ENCODE measurements at places on chromosomes 5 and 9.

DNA sequence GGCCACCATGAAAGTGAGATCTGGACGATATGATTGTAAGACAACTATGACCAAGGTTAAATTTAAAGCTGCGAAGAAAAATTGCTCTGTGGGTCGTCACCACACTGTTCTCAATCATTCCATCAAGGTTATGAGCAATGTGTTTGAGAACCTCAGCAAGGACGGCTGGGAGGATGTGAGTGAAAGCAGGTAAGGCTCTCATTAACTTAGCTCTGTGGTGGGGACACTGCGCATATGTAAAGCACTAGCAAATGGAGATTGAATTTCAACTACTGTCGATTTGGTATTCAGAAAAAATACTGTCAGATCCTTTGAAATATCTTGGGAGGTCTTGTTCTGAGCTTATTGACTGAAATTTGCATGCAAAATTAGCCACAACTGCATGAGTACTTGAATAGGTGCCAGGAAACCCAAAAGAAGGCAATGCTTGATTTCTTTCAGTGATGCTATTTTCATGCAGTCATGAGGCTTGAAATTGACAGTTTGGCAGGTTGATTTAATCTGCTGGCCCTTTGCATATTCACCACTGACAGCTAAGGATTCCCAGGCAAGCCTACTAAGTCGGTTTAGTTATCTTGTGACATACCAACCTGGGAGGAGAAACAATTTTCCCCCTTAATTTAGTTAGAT, 183.9 kb upstream of the SH3GL2 start:
- DNase-seq: no peak

GRCh38 chr5:56155992-56156584, 77.0 kb downstream of the ANKRD55 start:
- no peak for DNase-seq

GRCh38 chr5:75169516-75169915, 67.2 kb downstream of the ANKRD31 start:
- DNase-seq: no peak

DNA sequence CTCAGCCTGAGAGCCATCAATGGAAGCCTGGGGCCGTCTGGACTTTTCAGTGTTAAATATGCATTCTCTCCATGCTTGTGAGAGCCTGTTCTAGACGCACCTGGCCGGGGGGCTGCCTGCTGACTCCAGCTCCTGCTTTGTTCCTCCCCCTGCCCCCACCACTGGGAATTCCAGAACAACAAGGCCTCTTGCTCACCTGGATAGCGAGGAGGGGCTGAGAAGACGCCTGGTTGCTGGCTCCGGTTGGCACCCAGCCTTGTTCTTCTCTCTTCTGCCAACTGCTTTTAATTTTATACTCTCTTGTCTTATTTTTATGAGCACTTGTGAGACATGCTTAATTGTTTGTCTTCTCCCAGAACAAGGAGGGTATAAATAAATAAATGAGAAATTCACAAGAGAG, 15.0 kb upstream of the RAPGEF1 start:
- no peak for DNase-seq

- no peak for DNase-seq
Observed at GRCh38 chr5:127280491-127281220, 9.9 kb upstream of the MEGF10 start.

- DNase-seq: peak; percentile 87
Observed at GRCh38 chr5:172102913-172103626, 85.0 kb downstream of the STK10 start.

- no peak for DNase-seq
Observed at GRCh38 chr5:150108711-150109514, 22.6 kb upstream of the CSF1R start.

- DNase-seq: no peak
Observed at GRCh38 chr9:99336531-99336930, 114.4 kb downstream of the SEC61B start.

DNA sequence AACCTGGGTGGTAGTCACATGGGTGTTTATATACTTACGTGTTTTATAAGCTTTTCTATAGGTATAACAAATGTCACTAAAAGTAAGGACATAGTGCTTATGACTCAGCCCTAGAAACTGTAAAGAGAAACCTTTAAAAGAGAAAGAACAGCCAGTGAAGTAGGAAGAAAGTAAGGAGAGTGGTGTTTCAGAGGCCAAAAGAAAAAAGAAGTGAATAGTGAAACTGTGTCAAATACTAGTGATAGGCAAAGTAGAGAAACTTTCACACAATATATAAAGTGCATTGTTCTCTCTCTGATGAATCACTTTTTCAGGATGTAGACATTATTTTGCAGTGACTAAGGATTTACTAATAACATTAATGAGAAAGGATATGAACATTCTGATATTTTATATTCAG, 74.2 kb upstream of the SUSD1 start:
- no peak for DNase-seq

DNA sequence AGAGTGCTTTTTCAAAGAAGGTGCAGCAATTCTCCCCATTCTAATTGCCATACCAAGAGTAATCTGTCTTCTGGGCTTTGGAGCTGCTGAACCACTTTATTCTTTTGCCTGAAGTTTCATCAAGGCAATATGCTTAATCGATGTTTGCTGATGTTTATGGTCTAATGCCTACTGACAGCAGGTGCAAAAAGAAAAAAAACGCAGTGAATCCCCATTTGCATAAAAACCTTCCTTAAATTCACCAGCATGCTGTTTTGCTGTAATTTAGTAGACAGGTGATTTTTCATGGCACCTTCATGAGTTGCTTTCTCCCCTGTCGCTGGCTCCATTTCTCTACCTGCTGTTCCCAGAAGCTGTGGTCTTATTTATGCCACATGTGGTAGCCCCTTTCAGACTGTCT, 83.1 kb upstream of the MAST4 start:
- no peak for DNase-seq

DNA sequence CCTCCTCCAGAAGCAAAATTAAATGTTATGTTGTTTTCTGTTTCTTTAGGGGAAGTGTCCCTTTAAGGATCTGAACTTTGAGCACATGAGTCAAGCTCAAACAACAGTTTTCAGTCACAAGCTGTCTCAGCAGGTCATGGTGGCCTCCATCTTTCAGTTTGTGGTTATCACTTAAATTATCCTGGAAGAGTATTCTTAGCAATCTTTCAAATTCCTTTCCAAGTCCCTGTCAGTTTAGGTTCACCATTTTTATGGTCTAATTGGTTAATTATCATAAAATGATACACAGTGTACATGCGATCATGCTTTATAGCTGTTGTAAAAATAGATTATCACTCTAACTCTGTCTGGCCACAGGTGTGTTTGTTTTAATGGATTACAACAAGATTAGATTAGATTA, 43.1 kb upstream of the SELENOP start:
- DNase-seq: no peak

DNA sequence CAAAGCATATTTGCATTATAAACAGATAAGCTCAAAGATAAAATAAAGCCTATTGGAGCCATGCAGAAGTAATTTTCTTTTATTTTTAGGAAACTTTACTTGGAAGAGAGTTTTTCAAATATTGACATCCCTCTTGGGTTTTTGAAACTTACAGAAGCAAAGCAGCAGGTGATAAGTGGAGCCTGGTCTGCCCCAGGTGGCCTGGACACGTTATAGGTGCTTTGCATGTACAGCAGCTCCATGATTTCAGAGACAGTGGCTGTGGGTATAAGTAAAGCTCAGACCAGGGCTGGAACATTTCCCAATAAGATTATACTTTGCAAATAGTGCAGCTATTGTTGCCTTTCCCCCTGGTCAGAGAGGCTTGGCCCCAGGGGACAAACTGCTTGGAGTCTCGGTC, 51.5 kb downstream of the CCDC192 start:
- DNase-seq: no peak

- no peak for DNase-seq
Observed at GRCh38 chr9:122988920-122989621, 44.4 kb upstream of the GPR21 start.

- DNase-seq: no peak
Observed at GRCh38 chr9:8686516-8686915, 886.9 kb upstream of the DMAC1 start.

GRCh38 chr9:14554886-14555285, 138.3 kb downstream of the ZDHHC21 start:
- no peak for DNase-seq

DNA sequence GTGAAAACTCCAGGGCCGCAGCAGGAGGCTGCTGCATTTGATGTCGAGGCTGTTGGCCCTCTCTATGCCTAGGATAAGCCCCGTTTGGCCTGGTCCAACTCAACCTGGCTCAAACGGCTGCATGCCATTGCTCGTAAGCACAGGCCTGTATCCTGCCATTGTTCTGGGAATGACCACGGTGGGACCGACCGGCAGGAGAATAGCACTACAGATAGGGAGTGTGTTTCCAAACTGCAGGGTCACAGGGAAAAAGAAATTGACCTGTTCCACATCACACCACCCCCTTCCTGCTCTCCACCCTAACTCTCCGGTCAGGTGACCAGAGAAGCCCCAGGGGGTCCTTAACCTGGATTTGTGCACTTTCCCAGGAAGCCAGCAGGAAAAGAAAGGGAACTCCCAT, 278.7 kb upstream of the KLF4 start:
- no peak for DNase-seq

DNA sequence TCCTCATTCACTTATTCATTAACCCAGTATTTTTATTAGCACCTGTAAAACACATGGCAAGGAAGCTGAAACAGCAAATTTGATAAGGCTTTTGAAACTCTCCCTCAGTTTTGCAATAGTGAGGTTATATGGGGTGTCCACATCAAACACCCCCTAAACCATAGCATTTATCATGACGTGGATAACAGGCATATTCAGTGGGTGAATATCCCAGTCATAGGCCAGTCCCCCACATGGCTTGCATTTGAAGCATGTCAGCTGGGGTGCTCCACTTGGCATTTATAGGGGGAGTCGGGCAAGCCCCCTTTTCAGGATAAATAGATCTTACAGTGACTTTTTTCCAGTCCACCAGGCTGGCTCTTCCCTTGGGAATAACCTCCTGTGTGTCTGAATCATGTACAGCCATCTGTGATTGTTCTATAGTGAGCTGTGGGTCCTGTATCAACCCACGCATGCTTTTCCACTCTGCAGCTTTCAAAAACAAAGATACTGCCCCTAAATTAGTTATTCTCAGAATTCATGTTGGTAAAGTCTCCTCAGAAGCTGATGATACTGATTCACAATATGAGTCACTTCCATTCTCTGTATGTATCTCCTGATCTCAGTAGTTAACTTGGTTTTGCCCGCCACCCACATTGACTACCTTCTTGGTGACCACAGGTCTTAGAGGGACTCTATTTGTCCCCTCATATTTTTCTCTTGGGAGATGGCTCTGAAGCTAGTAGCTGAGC, 84.4 kb upstream of the SPIN1 start:
- DNase-seq: peak; percentile 39

DNA sequence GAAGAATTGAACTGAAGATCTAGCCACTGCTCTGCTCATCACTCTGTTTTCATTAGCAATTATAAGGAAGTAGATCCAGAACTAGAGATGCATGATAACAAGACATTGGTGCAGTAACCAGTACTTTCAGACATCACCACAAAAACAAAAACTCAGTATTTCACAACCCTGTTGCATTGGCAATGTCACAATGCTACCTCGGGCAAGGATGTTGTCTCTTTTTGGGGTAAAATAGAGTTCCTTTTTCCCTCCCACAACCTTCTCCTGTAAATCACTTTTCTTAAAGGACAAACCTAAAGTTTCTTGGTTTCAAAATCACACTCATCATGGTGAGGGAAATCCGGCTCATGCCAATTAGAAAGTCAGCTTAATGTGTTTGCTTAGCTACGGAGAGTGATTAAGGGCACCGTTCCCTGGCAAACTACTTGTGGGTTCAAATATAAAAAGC, 420.1 kb upstream of the MEF2C start:
- no peak for DNase-seq

DNA sequence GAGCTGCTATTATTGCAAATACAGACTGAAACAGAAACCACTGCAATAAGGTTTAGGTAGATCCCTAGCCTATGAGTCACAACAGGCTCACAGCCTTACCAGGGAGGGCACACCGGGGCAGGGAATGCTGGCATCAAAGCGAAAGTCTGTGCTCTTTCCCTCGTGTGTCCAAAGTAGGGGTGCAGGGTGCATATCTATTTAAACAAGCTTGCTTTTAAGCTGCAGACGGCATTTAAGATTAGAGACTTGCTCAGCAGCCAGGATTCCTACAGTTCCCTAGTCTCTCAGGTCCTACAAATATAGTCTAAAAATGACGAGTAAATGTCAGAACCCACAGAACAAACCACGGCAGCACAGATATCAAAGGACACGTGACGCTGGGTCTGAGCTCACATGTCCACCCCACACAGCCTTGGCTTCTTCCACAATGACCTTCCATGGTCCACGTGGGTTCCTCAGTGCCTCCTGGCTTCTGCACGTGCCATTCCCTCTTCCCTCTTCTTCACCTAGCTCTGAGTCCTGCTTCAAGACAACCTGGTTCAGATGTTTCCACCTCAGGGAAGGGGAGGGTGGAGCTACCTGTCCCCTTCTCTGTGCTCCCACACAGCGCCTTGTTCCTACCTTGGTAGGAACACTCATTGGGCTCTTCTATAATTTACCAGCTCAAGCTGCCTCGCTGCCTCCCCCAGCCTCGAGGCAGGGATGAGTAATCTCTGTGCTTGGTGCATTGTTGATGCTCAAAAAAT, 193.2 kb downstream of the MAPKAP1 start:
- DNase-seq: peak; percentile 25

DNA sequence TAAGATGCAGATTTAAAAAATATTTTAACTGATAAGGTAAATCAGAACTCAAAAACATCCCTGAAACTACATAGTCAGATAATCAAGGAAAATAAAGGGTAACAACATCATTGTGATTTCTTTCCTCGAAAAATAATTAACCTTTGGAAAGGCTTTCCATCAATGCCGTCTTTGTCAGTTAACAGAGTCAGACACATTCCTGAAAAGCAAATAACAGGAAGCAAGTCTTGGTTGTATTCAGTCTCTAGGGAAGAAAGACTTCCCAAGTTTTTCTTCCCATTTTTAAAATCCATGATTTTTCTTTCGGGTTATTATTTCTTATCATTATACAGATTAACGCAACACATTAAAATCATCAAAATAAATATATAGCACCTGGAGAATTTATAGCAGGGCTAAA, 256.4 kb upstream of the CDH6 start:
- no peak for DNase-seq

- no peak for DNase-seq
Observed at GRCh38 chr5:66551945-66552344, 44.2 kb upstream of the MAST4 start.

GRCh38 chr9:104775574-104775936, 11.6 kb downstream of the NIPSNAP3B start:
- no peak for DNase-seq

DNA sequence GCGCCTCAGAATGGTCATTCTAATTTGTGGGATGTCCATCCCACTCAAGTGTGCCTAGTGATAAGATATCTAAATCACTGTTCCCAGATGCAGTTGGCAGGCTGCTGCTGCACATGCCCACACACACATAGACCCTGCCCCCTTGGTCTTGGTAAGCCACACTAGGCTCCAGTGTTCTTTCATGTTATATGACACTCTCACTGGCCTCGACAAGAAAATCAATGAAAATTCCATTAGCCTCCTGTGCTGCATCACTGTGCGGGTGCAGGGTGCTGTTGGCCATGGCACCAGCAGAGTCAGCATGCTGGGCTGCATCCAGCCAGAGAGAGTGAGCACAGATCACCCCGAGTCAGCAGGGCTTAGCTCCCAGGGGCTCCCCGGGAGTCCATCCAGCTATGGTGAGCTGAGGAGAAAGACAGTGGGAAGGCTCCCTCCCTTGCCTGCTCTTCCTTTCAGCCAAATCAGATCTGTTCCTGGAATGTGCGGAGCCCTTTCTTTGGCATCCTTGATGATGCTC, 59.9 kb downstream of the ABLIM3 start:
- no peak for DNase-seq
